ENCODE measurements at places on chromosomes 11 and 22.

- DNase-seq = no peak
Measured at GRCh38 chr11:8311366-8311765, 47.7 kb upstream of the LMO1 start.

DNA sequence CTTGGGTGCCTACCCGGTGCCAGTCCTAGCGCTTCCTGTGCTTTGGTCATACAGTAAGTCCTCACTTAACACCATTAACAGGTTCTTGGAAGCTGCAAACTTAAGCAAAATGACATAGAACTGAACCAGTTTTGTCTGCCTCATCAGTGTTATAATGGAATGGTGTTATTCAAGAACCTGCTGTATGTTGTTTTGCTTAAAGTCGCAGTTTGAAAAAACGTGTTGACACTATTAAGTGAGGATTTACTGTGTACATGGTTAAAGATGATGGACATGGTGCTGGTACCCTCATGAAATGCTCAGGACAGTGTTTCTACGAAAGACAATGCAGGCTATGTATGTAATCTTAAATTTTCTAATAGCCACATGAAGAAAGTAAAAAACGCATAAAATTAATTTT lies 41.3 kb downstream of the PPP6R3 start:
- DNase-seq = no peak

GRCh38 chr11:113796663-113797259 lies 17.2 kb downstream of the CLDN25 start:
- no peak for DNase-seq

- DNase-seq = no peak
Measured at GRCh38 chr22:27110665-27111451, 453.5 kb downstream of the MIAT start.

- DNase-seq = no peak
Measured at GRCh38 chr22:49305966-49306631, 521.6 kb downstream of the BRD1 start.

- DNase-seq = no peak
Measured at GRCh38 chr11:69297787-69298266, 3.9 kb downstream of the MYEOV start.

DNA sequence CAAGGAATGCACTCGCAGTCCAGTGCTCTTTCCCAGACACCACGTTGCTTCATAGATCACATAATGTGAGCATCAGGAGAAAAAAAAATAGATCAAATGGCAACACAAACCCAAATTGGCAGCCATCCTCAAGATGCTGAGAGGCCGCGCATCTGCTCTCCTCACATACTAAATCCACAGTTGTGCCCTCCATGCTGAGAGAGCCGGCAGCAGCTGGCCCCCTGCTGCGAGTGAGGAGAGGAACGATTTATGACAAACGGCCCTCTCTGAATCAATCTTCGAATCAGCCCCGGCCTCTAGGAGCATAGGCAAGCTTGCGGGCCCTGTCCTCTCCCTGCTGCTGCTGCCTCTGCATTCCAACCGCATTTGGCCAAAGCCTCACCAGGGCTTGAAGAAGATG lies 159.9 kb upstream of the TENM4 start:
- DNase-seq = no peak

DNA sequence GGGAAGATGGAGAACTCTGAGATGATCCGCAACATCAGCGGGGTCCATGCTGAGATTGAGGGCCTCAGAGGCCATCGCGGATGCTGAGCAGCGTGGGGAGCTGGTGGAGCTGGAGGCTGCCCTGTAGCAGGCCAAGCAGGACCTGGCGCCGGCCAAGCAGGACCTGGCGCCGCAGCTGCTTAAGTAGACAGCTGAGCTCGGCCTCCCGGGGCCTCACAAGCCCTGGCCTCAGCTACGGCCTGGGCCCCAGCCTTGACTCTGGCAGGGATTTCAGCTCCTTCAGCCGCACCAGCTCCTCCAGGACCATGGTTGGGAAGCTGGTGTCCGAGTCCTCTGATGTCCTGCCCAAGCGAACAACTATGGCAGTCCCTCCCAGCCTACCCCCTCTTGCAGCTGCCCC lies 7.3 kb upstream of the RNASEH2C start:
- no peak for DNase-seq

DNA sequence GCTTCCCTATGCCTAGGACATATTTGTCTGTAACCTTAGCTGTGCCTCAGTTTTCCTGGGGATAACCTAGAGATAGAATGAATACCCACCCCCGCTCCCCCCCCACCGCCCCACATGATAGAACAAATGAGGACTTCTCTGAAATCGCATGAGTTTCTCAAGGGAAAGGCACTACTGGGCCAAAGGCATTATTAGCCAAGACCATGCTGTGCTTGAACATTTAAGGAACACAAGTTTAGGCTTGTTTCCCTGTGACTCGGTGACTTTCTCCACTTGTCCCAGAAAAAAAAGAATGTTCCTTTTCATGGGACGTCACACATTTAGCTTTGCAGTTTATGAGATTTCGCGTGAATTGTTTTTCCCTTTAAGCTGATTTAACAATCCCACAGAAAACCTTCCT lies 51.4 kb upstream of the CRTAM start:
- no peak for DNase-seq

DNA sequence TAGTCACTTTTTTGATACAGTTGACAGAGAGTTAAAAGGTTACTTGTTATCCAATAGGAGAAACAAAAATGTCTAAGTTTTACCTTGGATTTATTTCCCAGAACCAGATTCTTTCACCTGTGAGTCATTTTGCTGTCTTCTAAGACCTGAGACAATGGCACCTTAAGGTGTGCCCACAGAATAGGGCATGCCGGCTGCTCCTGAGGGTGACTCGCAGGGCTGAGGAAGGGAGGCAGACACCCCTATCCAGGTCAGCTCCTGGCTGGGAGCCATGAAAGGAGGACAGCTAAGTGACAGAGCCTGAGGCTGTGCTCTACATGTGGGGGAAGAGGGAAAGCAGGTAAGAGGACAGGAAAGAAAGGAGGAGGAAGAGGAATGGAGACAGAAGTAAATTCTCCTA lies 67.8 kb downstream of the RASSF10 start:
- DNase-seq = no peak

DNA sequence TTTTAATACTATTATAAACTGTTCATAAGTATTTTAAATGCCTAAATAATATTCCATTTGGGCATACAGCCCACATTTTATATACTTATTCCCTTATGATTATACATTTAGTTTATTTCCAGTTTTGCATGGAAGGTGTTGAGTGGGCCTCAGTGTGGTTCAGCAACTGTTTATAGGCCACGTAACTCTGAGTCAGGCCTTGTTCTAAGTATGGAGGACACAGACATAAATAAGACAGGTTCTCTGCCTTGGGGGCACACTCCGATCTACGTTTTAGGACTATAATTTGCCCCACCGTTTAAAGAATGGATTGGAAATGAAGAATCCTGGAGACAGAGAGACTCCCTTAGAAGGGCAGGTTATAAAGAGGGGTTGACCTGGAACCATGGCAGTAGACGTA lies 212.2 kb upstream of the TBCEL start:
- DNase-seq = no peak

DNA sequence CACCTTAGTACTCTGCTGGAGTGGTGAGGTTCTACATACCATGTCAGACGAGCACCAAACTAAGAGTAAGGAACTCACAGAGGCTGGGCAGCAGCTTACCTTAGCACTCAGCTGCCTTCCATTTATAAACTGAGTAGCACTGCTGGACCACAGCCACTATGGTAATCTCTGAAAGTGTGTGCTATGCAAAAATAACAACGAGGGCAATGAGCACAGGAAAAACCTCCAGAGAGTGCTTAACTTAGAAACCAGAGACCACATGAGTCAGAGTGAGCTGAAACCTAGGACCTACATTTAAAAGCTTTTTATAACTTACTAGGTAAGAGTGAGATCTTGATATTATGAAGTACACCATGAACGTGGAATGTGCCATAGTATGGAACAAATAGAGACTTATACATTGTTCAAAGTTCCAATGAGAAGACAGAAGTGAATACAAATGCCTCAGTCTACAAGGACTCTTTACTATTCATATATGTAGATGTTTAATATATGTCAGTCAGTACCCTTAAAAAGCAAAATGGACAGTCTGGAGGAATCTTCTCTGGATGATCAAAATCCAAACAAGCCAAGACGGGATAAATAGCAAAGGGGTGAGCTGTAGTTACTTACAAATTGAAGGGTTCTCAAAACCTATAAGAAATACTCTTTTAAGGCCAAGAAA lies 17.2 kb upstream of the CD59 start:
- no peak for DNase-seq

DNA sequence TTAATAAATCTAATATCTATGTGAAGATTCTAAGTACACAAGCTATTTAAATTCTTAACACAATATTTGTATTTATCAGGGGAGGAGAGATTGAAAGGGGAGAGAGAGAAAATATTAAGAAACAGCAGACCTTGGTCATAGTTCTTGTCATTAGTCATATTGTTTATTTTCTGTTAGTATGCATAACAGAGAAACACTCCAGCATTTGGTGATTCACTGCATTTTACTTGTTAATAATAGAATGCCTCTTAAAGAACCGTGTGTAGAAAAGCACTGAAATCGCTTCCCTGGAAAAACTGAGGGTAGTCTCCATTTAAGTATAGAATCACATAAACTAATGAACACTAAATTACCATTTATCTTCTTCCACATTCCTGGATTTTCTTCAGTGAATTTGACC lies 122.7 kb upstream of the TRPC6 start:
- no peak for DNase-seq

GRCh38 chr22:37804881-37805809 lies 2.6 kb upstream of the GCAT start:
- no peak for DNase-seq

- no peak for DNase-seq
Measured at GRCh38 chr22:44827666-44828190, 75.4 kb downstream of the ARHGAP8 start.

GRCh38 chr11:115352805-115353485 lies 151.3 kb downstream of the CADM1 start:
- DNase-seq = no peak

GRCh38 chr11:62689421-62690183 lies at the start of gene LRRN4CL:
LRRN4CL (minus strand) TSS chr11:62689530; CDS start chr11:62688508, 1,022 bp downstream.
- DNase-seq = no peak

GRCh38 chr11:48081151-48082010 lies 101.0 kb downstream of the PTPRJ start:
- no peak for DNase-seq

DNA sequence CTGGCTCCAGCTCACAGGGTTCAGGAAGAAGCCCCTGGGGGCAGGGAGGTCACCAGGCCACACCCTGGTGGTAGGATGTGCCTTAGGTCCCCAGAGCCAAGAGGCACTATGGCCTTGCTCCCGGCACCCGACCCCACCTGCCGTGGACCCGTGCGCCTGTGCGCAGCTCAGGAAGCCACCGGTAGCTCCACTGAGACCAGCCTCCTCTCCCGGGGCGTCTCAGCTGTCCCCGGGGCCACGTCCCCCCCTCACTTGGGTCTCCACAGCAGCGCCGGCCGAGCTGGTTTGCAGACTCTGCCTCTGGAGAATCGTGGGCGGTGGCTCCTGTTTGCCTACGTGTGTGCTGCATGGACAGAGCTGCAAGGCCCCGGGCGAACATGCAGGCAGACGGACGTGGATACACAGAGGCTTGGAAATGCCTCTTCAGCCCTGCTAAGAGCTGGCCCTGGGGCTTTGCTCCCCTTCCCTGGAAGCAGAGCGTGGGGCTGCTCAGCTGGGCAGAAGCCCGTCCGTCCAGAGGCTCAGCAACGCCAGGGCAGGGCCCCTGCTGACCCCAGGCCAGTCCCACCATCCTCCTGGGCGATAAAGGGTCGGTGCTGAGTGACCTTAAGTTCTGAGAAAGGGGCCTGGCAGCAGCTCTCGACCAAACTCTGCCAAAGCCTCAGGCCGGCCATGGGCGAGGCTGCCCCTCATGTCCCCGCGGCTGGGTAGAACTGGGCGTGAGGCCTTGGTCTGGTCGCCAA lies 15.3 kb upstream of the MUC5B start:
- no peak for DNase-seq

DNA sequence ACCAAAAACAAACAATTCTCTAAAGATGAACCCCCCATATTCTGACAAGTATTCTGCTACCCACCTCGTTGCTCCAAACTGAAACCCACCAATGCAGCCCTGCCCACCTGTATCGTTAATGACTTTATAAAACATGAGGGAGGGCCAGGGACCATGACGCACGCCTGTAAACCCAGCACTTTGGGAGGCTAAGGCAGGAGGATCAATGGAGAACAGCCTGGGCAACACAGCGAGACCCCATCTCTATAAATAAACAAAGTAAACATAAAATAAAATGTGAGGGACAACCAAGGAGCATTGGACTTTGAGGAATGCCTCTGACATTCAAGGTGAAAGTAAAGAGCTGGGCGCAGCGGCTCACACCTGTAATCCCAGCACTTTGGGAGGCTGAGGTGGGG lies 39.8 kb upstream of the ATXN10 start:
- no peak for DNase-seq

GRCh38 chr11:20337526-20338154 lies 25.9 kb upstream of the HTATIP2 start:
- no peak for DNase-seq

GRCh38 chr11:13343931-13344717 lies 66.5 kb downstream of the BMAL1 start:
- DNase-seq = peak; percentile 44

- no peak for DNase-seq
Measured at GRCh38 chr22:44317123-44317444, 4.3 kb upstream of the SHISAL1 start.

DNA sequence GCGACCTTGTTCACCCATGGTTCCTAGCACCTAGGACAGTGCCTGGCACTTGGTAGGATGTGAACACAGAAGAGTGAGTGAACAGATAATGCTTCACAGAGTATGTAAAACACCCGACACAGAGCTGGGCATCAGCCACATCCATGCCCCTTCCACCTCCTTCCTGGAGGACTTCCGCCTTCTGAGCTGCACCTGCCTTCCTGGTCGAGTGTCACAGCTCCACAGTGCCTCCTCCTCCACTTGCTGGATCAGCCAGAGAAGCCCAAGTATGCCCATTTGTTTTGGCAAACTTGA lies 20.1 kb downstream of the PRDM11 start:
- no peak for DNase-seq

GRCh38 chr11:17386331-17387084 lies 2.0 kb downstream of the KCNJ11 start:
- DNase-seq = no peak

DNA sequence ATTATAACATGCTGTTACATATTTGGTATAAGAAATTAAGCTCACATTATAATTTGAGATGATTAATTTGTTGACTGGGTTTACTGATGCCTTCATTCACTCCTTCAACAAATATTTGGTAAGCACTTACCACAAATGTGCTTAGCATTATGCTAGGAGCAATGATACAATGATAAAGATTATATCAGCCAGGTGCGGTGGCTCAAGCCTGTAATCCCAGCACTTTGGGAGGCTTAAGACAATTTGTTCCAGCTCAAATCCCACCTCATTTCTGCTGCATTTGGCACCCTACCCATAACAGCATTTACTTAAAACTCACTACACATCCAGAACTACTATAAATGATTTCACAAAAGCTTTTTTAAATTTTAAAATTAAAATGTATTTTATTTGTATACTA lies 1263.6 kb upstream of the RAG2 start:
- DNase-seq = no peak

GRCh38 chr22:24440270-24440717 lies 12.9 kb downstream of the ADORA2A start:
- DNase-seq = no peak

GRCh38 chr11:33334627-33335026 lies 77.4 kb downstream of the HIPK3 start:
- DNase-seq = no peak

All from GM18507 (cell line).